ENCODE measurements at places on chromosomes 3 and 15.

DNA sequence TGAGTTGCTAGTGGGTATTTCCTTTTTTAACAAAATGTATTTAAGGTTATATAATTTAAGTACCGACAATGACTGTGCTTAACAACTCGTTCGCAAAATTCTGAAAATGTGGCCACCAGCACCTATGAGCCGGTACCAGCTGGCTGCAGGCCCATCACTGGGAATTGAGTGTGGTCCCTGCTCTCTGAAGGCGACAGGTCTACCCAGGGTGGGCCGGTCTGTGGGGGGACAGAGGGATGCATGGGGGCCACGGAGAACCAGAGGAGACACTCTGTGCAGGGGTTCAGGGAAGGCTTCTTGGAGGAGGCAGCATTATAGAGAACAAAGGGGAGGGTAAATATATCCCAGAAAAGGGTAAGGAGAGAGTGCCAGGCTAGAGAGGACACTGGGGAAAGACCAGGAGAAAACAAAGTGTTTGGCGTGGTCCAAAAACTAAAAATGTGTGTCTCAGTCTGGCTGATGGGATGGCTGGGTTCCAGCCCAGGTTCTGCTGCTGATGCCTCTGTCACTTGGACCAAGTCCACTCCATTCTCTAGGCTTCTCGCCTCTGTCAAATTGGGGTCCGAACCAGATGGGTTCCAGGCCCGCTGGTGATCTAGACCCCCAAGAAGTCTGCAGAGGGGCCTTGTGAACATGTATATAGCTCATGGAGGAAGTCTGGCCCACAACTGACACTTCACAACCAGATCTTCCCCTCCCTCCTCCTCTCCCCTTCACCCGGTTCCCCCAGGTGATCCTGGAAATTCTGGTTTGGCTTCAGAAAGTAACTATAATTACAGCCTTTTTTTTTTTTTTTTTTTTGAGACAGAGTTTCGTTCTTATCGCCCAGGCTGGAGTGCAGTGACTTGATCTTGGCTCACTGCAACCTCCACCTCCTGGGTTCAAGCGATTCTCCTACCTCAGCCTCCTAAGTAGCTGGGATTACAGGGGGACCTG lies 10.7 kb upstream of the CYP11A1 start:
- DNase-seq = no peak

- DNase-seq = no peak
Observed at GRCh38 chr3:52373676-52374075, 57.6 kb downstream of the DNAH1 start.

- DNase-seq = no peak
Observed at GRCh38 chr15:63067976-63068743, 25.6 kb downstream of the TPM1 start.

DNA sequence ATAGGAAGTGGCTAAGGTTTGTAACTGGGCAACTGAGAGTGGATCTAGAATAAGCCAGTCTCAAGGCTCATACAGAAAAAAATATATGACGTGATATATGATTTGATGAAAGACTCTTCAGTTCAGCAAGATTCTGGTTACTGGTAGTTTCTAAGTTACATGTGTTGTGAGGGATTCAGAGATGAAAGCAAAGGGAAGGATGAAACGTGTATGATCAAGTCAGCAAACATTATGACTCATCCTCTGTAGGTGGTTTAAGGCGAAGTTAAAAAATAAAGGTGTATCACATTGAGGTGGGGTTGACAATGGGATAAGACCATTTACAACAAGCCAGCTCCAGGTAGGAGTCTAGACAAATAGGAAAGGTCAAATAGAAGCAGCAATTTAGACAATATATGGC lies 16.2 kb downstream of the TERC start:
- no peak for DNase-seq

DNA sequence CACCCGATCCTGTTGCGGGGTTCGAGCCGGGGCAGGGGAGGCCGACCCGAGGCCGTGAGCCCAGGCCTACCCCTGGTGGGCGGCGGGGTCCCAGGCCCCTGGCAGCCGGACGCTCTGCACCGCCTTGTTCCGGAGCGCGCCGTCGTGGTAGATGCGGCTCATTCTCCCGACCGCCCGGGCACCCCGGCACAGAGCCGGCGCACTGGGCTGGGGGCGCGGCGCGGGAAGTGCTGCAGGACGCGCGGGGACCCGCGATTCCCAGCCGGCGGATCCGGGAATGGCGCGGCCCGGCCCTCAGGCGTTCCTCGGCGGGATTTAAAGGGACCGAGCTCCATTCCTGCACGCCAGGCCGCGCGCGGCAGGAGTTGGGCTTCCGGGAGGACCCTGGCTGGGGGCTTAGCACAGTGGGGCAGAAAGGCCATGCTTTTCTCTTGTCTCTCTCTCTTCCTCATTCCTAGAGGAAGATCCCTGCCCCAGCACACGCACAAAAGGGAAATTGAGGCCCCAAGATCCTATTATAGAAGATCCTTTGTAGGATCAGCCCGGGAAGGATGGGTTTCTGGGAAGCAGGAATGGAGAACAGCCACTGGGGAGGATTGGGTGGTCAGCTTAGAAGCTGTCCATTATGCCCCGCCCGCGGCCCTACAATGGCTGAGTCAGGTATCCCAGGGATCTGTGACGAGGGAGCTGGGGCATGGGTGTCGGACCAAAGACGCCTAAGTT lies at the start of gene ARPIN:
ARPIN (minus strand) TSS at position 279 of the 723 bp plus-strand sequence; CDS start at position 162, 117 bp downstream.
- DNase-seq = peak; percentile 38

GRCh38 chr3:14305324-14305723 lies 97.1 kb upstream of the SLC6A6 start:
- no peak for DNase-seq

DNA sequence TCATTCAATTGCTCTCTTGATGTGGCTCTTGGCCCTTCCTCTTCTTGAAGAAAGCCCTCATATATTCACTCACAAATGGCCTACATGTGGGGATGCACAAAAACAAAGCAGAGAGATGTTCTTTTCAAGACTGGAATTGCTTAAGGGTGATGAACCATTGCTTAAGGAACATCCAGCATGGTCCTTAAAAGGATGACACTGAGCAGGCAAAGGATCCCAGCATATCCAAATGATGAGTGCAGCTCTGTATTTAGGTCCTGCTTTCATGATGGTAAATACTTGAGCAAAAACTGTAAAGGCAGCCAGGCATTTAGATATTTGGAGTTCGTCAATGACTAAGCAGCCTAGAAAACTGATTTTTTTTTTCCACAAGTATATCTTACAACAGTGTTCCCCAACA lies 173.8 kb upstream of the ARRDC4 start:
- DNase-seq = no peak

GRCh38 chr3:7207125-7207524 lies 346.2 kb downstream of the GRM7 start:
- no peak for DNase-seq

GRCh38 chr3:46811615-46812236 lies 51.5 kb downstream of the MYL3 start:
- DNase-seq = no peak

DNA sequence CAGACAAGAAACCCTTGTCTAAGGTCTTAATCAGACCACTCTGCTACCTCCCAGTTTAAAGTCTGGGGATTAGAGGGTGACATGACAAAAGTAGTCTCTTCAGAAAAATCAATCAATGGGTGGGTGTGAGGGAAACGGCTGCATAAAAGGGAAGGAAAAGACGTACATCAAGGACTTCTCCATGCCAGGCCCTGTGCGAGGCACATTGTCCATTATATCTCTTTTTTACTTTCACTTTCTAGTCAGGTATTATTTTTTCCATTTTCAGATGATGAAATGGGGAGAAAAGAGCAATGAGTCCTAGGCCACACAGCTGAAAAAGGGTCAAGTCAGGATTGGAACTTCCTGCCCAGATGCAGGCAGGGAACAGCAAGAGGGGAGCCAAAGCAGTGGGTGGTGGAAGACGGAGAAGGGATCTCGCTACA lies 4.6 kb upstream of the CX3CR1 start:
- DNase-seq = no peak

GRCh38 chr3:159632851-159633250 lies 355.8 kb upstream of the IL12A start:
- DNase-seq = no peak

DNA sequence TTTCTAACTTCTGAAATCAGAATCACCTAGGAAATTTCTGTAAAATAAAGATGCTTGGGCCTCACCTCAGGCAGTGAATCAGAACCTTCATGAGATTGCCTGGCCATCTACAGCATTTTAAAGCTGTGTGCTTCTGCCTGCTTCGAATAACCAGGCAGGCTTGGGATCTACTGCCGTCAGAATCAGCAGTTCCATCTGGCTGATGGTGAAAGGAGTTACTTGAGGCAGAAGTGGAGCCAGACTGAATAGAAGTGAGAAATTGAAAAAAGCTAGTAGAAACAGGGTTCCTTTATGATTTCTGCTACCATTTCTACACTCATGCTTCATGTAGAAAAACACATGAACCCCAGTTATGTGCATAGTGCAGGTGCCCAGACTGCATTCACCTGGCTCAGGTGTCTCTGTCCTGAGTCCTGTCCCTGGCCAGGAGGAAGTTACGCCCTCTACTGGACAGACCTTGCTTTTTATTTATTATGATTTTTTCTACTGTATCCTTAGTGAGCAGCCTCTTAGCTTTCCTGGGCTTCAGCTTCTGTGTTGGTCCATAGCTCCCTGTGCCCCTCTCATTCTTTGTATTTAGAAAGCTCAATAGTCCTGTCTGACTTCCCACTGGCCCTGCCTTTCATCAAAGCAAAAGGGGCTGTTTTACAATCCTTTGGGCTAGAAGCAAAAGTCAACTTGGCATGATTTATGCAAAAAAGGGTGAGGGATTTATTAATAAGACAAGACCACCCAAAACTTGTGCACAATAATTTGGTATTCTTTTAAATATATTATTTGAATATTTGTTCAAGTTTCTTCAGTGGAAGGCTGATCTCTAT lies 200.8 kb upstream of the GOLGA6L4 start:
- DNase-seq = no peak

GRCh38 chr15:62334536-62334935 lies 169.5 kb upstream of the C2CD4B start:
- no peak for DNase-seq

DNA sequence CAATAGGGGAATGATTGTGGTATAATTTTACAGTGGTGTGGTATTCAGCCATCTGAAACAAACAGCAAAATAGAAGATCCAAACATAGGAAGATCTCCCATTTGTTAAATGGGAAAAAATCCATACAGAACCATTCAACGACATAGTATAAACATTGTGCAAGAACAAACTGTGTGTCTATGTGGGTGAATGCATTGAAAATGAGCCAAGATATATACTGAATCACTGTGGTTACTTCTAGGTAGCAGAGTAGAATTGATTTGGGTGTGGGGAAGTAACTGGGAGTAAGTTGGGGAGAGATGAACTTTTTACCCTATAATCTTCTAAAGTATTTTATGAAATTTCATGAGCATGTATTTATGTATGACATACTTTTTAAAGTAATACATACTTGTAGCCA lies 123.1 kb upstream of the UMPS start:
- DNase-seq = no peak

All from NCI-H345 (cell line).